DND-41 (cell line): ENCODE measurements at places on chromosomes 16 and 17.
A peak's percentile ranks its signal among the peaks of the same experiment; 100 is the strongest.

- no peak overlapping the region for H3K27ac ChIP-seq
- no peaks in the 10 kb centered on the region for H3K4me1 ChIP-seq
- H3K4me3 ChIP-seq, result no peak overlapping the region
- H3K36me3 ChIP-seq, result no peaks in the 10 kb centered on the region
- DNase-seq, result no peak
- H3K27me3 ChIP-seq, result peaks cover 8% of the 10 kb centered on the region
Measured at GRCh38 chr17:19703106-19703827, 13.1 kb downstream of the SLC47A2 start.

- peaks cover 74% of the 10 kb centered on the region for H3K4me1 ChIP-seq
- no peak overlapping the region for H3K4me3 ChIP-seq
- DNase-seq, result peak; percentile 46
- H3K36me3 ChIP-seq, result peaks cover 90% of the 10 kb centered on the region
- no peaks in the 10 kb centered on the region for H3K27me3 ChIP-seq
- H3K27ac ChIP-seq, result peak overlapping the region; percentile 67
Measured at GRCh38 chr17:57356719-57357391, 100.5 kb downstream of the MSI2 start.

GRCh38 chr17:80960797-80961452, 30.7 kb upstream of the CHMP6 start:
- no peak for DNase-seq
- no peaks in the 10 kb centered on the region for H3K27me3 ChIP-seq
- no peak overlapping the region for H3K27ac ChIP-seq
- H3K4me3 ChIP-seq, result no peak overlapping the region
- peaks cover 36% of the 10 kb centered on the region for H3K36me3 ChIP-seq

- no peaks in the 10 kb centered on the region for H3K27me3 ChIP-seq
- no peak for DNase-seq
- no peaks in the 10 kb centered on the region for H3K4me1 ChIP-seq
- no peak overlapping the region for H3K27ac ChIP-seq
- no peak overlapping the region for H3K4me3 ChIP-seq
Measured at GRCh38 chr17:30848021-30848420, 16.3 kb downstream of the ATAD5 start.

DNA sequence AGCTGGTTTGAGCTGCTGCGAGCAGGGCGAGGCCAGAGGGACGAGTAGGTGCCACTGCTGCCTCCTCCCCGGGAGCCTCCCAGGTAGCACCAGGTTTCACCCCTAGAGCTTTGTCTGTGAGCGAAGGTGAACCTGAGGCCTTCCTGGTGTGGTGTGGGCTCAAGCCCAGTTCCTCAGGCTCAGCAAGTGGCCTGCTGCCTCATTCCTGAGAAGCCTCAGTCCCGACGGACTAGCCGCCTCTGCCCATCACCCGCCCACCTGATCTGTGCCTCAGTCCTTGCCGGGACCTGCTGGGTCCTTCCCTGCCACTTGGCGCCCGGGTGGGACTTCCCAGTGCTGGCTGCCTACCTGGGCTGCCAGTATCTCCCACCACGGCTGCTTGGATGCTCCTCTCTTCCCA, 1.7 kb downstream of the NLRC3 start:
- H3K36me3 ChIP-seq, result peaks cover 14% of the 10 kb centered on the region
- peaks cover 52% of the 10 kb centered on the region for H3K4me1 ChIP-seq
- H3K4me3 ChIP-seq, result no peak overlapping the region
- H3K27me3 ChIP-seq, result no peaks in the 10 kb centered on the region

DNA sequence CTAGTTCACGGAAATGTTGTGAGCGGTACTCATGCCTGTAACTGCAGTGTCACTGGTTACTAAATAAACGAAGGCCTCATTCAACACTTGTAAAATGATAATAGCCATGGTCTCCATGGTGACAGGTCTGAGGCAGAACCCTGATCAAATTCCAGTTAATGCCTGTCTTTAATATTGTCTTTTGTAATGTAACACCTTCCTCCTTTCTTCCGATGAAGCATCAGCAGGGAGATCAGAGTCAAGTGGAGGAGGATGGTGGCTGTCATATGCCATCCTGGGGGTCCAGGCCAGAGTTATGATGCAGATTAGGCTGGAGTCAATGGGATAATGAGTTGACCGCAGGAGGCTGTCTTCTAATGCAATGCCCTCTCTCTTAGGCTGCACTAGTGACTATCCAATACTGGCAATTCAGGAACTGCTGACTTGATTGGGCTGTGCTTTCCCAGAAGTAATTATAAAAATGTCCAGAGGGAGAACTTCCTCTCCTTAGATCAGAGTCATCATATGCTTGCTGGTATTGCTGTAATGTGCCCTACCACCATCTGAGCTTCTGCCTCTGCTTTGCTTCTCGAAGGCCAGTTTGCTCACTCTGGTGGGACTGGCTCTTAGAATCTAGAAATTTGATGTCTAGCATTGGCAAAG, 419.1 kb downstream of the CA10 start:
- H3K4me1 ChIP-seq, result no peaks in the 10 kb centered on the region
- no peak overlapping the region for H3K4me3 ChIP-seq
- no peaks in the 10 kb centered on the region for H3K36me3 ChIP-seq
- no peaks in the 10 kb centered on the region for H3K27me3 ChIP-seq
- DNase-seq, result no peak

GRCh38 chr16:19898924-19899604, 14.4 kb upstream of the GPRC5B start:
- H3K4me3 ChIP-seq, result no peak overlapping the region
- H3K27ac ChIP-seq, result no peak overlapping the region
- DNase-seq, result peak; percentile 54
- H3K27me3 ChIP-seq, result no peaks in the 10 kb centered on the region
- H3K4me1 ChIP-seq, result no peaks in the 10 kb centered on the region

- no peak overlapping the region for H3K27ac ChIP-seq
- H3K4me3 ChIP-seq, result no peak overlapping the region
- H3K4me1 ChIP-seq, result no peaks in the 10 kb centered on the region
- H3K36me3 ChIP-seq, result no peaks in the 10 kb centered on the region
- DNase-seq, result no peak
Measured at GRCh38 chr17:13437966-13438779, 163.6 kb downstream of the HS3ST3A1 start.

- no peak overlapping the region for H3K4me3 ChIP-seq
- DNase-seq, result no peak
- H3K27ac ChIP-seq, result no peak overlapping the region
- H3K36me3 ChIP-seq, result no peaks in the 10 kb centered on the region
Measured at GRCh38 chr16:53752560-53752959, 48.6 kb downstream of the FTO start.

DNA sequence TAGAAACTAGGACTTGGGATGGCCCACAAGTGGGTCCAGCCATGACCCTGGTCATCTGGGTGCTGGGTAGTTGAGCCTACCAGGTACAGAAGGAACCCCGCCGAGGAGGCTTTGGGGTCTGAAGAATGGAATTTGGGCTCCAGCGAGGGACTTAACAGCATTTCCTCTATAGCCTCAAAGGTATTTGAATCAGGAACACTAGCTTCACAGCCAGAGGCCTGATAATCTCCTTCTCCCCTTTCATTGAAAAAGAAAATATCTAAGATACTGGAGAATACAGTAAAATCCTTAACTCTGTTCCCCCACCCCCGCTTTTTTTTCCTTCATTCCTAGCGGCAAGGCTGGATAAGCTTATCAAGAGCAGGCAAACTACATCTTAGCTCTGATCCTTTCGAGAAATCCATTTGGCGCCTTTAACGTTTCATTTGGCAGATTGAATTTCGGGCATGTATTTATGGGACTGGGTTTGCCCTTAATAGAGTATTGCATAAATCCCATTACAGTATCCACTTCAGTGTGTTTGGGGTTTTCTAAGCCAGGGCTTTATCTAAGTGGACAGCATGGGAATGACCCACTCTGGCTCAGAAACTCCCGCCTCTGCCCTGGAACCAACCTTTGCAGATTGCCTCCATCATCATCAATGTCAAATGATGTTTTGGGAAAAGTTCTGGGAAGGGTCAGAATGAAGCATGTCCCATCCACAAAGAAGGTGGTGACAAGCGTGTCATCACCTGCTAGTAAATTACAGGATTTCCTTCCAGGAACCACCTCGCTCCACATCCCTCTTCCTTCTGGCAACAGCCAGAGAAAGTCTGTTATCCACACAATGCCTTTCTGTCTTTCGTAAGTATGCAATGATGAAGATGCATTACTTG, 36.9 kb downstream of the XYLT1 start:
- no peaks in the 10 kb centered on the region for H3K27me3 ChIP-seq
- no peaks in the 10 kb centered on the region for H3K4me1 ChIP-seq
- H3K27ac ChIP-seq, result no peak overlapping the region
- DNase-seq, result no peak

DNA sequence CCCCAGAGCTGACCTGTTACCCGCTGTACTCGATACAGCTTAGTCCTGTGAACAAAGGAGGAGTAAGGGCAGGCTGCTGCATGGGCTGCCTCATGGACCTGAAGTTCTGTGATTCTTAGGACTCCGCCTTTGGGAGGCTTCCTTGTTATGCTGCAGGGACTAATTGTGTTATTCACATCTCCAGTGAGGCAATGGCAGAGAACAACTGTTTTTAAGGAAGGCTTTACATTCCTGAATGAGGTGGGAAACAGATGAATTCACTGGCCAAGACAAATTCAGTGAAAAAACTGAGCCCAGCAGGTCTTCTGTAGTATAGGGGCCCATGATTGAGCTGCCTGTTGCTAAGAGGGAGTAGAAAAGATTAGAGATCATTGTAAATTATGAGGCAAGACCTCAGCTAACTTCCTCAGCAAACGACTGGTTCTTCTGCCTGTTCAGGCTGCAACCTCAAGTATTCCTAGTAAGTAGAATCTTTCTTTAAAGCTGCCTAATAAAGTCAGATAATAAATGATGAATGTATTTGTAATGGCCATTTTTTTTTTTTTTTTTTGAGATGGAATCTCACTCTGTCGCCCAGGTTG, 26.3 kb downstream of the ADORA2B start:
- H3K27me3 ChIP-seq, result no peaks in the 10 kb centered on the region
- H3K4me1 ChIP-seq, result peaks cover 19% of the 10 kb centered on the region
- no peaks in the 10 kb centered on the region for H3K36me3 ChIP-seq
- no peak for DNase-seq

DNA sequence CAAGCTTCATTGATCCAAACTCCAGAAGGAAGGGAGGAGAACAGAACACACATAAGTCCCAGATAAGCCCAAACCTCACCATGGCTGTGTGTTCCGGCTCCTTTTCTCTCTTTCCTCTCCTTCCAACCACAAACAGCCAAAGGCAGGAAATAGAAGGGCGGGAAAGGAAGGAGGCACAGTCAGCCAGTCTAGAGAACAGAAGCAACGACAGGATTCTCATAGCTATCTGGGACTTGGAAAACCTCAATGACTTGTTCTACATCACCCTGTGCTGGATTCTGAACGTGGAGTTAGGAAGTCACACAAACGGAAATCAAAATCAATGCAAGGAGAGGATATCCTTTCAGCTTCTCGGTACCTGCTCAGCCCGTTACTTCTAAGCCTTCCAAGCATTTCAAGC, 9.0 kb downstream of the CRK start:
- no peaks in the 10 kb centered on the region for H3K4me1 ChIP-seq
- H3K4me3 ChIP-seq, result no peak overlapping the region
- DNase-seq, result no peak
- peaks cover 34% of the 10 kb centered on the region for H3K36me3 ChIP-seq
- H3K27ac ChIP-seq, result no peak overlapping the region

DNA sequence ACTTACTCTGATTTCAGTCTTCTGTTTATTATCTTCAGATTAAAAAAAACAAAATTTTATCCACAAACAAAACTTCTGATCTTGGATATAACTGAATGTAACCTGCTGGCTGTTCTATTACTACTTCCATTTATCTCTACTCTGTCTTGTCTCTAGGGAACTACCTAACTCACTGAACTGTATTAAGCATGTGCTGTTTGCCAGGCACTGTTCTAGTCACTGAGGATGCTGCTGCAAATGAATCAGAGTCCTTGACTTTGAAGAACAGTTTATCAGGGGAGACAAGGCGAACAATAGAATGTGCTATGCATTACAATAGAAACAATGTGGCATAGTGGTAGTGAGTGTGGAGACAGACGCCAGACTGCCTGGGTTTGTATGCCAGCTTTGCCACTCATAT, 2.3 kb upstream of the ANKRD40 start:
- no peak for DNase-seq
- H3K4me1 ChIP-seq, result peaks cover 43% of the 10 kb centered on the region
- H3K27ac ChIP-seq, result no peak overlapping the region
- H3K4me3 ChIP-seq, result no peak overlapping the region
- no peaks in the 10 kb centered on the region for H3K27me3 ChIP-seq

- H3K36me3 ChIP-seq, result no peaks in the 10 kb centered on the region
- no peak overlapping the region for H3K4me3 ChIP-seq
- H3K4me1 ChIP-seq, result no peaks in the 10 kb centered on the region
- H3K27ac ChIP-seq, result no peak overlapping the region
- H3K27me3 ChIP-seq, result no peaks in the 10 kb centered on the region
Measured at GRCh38 chr17:76909971-76910760, 42.0 kb downstream of the MGAT5B start.

GRCh38 chr17:56896217-56896967, 17.5 kb downstream of the TRIM25 start:
- H3K4me3 ChIP-seq, result no peak overlapping the region
- H3K4me1 ChIP-seq, result no peaks in the 10 kb centered on the region
- peaks cover 97% of the 10 kb centered on the region for H3K36me3 ChIP-seq
- no peak overlapping the region for H3K27ac ChIP-seq
- no peak for DNase-seq

DNA sequence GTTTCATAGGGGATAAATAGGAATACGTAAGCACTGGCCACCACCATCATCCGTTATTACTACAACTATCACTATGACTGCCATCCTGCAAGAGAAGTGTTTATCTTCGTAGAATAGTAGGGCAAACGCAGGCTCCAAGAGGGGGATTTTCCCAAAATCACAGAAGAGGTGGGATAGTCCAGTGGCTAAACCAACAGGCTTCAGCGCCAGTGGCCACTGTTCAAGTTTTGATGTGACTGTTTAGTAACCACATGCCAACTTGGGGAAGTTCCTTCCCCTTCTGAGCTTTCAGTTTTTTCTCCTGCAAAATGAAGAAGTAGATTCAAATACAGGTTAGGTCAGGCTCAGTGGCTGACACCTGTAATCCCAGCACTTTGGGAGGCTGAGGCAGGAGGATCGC, 60.7 kb upstream of the GRIN2A start:
- H3K4me1 ChIP-seq, result no peaks in the 10 kb centered on the region
- H3K27me3 ChIP-seq, result no peaks in the 10 kb centered on the region
- no peak overlapping the region for H3K27ac ChIP-seq
- no peak overlapping the region for H3K4me3 ChIP-seq

GRCh38 chr16:85449885-85450245, 163.3 kb upstream of the GSE1 start:
- DNase-seq, result peak; percentile 57
- peaks cover 98% of the 10 kb centered on the region for H3K4me1 ChIP-seq
- H3K27ac ChIP-seq, result peak overlapping the region; percentile 99
- no peaks in the 10 kb centered on the region for H3K27me3 ChIP-seq
